ENCODE measurements at places on chromosomes 12 and 14.

GRCh38 chr14:71444030-71444822 lies 488.0 kb upstream of the RGS6 start:
- no peak for DNase-seq

GRCh38 chr12:65335021-65335714 lies 56.7 kb downstream of the MSRB3 start:
- peak; percentile 46 for DNase-seq

GRCh38 chr12:4169531-4169930 lies 104.0 kb upstream of the CCND2 start:
- DNase-seq: no peak

GRCh38 chr12:57459055-57459749 lies 383 bp upstream of the GLI1 start:
- DNase-seq: peak; percentile 88

DNA sequence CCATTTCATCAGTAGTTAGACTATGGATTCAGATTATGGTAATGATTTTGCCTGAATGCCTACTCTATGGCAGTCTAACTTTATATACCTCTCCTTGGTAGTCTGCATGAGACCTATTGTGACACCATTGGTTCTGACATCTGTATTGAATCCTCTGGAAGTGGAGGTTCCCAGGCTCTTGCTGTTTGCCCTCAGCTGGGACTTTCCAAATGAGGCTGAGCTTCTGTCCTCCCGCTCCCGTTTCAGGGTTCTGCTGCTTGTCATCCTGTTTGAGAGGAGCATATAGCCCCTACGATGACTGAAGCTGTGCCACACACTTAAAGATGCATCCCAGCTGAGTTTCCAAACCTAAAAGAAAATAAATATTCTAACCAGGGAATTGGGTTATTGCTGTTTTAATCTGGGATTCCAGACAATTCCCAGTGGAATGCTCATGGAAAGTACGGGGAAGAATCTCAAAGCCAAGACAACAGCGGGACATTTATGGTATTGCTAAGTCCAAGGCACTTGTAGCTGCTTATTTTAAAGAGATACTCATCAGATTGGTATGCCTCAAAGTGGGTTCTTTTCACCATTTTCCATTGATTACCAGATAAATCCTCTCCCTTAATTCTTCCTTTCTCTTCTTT lies 105.9 kb downstream of the ETV6 start:
- DNase-seq: no peak

DNA sequence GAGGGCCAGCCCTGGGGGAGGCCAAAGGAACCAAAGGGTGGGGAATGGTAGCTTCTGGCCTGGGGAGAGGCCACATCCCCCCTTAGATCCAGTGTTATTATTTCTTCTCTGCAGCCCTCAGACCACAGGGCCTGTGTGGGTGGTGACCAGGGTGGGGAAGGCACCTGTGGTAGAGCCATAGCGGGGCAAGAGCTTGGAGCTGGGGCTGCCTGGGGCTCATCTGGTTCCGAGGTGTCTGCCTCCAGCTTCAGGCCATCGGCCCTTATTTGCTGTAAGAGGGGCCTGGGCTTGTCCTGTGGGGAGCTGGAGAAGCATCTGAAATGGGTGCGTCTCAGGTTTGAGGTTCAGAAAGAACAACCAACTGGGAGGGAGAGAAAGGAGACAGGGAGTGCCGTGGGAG lies 2.1 kb upstream of the B3GNT4 start:
- DNase-seq: no peak

GRCh38 chr14:53491256-53491883 lies 338.2 kb upstream of the DDHD1 start:
- DNase-seq: no peak

- DNase-seq: no peak
Measured at GRCh38 chr12:126061777-126062176, 996.5 kb downstream of the AACS start.

- DNase-seq: no peak
Measured at GRCh38 chr12:79885911-79886490, 48.9 kb downstream of the PPP1R12A start.

DNA sequence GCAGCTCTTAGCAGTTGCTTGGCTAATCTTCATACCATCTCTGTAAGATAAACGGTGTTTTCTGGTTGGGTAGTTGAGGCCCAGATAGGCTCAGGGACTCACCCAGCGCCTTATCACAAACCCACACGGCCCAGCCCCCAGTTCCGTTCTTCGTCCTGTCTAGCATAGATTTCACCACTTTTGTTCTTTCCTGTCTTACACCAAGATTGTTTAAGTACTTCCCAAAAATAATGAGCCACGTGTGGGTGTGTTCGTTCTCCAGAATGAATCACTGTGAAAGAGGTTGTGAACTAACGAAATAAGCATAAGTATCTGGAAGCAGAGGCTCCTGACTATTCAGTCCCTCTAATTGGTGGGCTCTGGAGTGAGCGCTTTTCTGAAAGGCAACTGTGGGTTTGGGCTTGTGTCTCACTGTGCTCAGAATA lies 21.4 kb downstream of the ACVR1B start:
- DNase-seq: no peak

- no peak for DNase-seq
Measured at GRCh38 chr12:44019118-44019517, 183.2 kb downstream of the TMEM117 start.

GRCh38 chr14:26820138-26820537 lies 222.3 kb upstream of the NOVA1 start:
- peak; percentile 28 for DNase-seq

GRCh38 chr12:19461999-19462398 lies 22.7 kb downstream of the AEBP2 start:
- DNase-seq: no peak

DNA sequence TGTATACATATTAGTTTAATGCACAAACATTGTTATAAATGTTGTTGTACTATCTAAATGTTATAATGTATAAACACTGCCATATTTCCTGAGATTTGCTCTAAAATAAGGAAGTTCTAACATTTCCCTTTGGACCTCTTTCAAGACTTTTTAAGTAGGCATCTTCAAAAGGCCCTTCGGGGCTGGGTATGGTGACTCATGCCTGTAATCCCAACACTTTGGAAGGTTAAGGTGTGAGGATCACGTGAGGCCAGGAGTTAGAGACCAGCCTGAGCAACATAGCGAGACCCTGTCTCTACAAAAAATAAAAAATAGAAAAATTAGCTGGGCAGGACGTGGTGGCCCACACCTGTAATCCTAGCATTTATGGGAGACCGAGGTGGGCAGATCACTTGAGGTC lies 35.5 kb downstream of the FBLN5 start:
- no peak for DNase-seq

DNA sequence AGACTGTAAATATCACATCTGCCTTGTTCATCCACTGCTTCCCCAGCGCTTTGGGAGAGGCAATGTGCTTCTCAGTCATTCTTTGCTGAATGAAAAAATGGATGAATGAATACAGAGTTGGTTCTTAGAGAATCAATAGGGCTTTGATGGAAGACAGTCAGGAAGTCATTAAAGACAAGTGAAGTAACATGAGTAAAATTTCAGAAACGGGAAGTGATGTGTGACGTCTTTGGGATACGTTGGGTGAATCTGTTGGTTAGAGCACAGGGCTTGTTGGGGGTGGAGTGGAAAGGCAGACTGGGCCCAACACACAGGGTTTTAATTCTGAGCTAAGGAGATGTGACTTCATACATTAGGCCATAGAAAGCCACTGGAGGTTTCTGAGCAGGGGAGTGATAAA lies 39.0 kb upstream of the NRXN3 start:
- DNase-seq: no peak

- DNase-seq: peak; percentile 69
Measured at GRCh38 chr12:124720004-124720680, 143.5 kb downstream of the SCARB1 start.

DNA sequence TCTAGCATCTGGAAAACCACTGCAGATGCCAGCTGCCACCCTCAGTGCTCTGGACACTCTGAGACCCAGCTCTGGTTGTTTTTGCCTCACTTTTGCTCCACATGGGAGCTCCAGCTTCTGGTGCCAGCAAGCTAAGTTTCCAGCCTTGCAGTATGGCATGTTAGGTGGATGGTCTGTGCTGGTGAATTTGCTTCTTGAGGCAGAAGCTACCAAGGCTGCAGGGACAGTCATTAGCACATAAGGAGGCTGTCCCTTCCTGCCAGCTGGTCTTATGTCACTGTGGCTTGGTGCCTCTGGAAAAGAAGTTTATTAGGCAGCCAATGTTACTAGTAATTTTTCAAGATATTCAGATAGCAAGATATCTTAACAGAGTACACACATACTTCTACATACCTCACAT lies 64.2 kb upstream of the CSRP2 start:
- DNase-seq: no peak

GRCh38 chr14:49920935-49921334 lies 28.1 kb downstream of the ARF6 start:
- no peak for DNase-seq

DNA sequence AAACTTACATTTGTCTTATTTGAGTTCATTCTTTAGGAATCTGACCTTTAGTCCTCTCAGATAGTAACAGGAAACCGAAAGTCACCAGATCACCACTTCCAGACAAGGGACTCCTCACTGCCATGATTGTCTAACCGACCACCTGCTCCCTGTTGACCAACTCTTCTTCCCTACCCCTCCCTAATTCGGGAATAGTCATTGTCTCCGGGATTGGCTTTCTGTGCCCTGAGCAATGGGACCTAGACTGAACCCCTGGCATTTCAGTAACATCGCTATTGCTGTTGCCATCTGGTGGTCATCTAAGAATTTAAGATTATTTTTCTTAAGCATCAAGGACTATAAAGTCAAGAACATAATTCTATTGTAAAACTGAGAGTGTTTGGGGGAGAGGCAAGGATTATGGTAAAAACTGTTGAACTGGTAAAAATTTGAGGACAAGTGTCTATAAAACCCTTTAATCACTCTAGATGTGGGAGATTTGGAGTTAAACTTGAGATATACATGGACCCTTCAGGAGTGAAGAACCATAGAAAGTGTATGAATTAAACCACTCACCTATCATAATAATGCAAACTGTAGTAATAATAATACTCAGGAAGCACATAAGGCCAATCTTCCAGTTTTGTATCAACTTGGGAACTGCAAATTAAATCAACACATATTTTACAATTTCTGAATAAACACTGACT lies 6.3 kb downstream of the CLEC2A start:
- peak; percentile 6 for DNase-seq

- no peak for DNase-seq
Measured at GRCh38 chr12:98819821-98820404, 174.8 kb downstream of the APAF1 start.

All from HTR-8/SVneo (cell line).